ENCODE measurements at places on chromosomes 3 and 15.
A peak's percentile ranks its signal among the peaks of the same experiment; 100 is the strongest.

- peak; percentile 67 for DNase-seq
Measured at GRCh38 chr3:190533511-190534281, 19.8 kb downstream of the IL1RAP start.

DNA sequence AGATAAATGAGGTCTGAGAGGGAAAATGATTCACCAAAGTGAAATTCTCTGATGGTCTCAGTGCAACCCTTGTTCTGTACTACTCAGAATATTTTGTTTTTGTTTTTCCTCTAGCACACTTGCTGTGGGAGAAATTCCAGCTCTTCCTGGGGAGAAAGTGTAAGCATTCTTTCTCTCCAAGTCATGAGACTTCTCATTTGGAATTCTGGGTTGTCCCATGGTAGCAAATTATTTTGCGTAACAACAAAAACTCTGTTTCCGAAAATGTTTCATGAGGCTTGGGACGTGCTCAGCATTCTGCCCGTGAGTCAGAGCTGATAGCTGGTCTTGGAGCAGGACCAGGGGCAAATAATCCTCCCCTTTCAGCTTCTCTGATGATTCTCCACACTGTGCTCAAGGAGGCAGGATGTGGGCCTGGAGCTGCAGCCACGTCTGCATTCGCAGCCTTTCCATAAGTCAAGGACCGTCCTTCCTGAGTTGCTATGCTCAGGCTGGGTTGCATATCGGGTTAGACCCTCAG lies 70.3 kb downstream of the SENP2 start:
- DNase-seq, result peak; percentile 98

- no peak for DNase-seq
Measured at GRCh38 chr3:17235310-17235709, 350.6 kb downstream of the PLCL2 start.

GRCh38 chr3:182182531-182182968 lies 470.8 kb downstream of the SOX2 start:
- no peak for DNase-seq

GRCh38 chr15:98649472-98650416 lies 1.4 kb downstream of the IGF1R start:
- no peak for DNase-seq

- DNase-seq, result no peak
Measured at GRCh38 chr15:101407966-101408775, 81.3 kb downstream of the PCSK6 start.

GRCh38 chr3:78368636-78369345 lies 1328.9 kb downstream of the ROBO2 start:
- DNase-seq, result no peak

DNA sequence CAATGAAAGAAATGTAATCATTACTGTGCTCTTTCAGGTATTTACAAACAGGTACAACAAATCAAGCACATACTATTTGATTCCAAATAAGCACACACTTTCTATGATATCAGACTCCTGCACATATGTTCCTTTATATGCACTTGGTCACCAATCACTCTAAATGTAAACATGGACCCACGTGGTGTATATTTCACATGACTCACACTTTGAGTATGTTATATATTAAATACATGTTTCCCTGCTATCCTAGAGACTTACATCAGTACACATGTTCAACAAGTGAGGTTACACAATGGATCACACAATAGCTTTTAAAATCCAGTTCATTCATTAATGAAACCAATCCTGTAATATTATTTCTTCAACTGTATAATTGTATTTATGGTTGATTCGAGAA lies 683.5 kb downstream of the NR2F2 start:
- DNase-seq, result no peak

- DNase-seq, result no peak
Measured at GRCh38 chr15:92541291-92542200, 114.0 kb downstream of the FAM174B start.

DNA sequence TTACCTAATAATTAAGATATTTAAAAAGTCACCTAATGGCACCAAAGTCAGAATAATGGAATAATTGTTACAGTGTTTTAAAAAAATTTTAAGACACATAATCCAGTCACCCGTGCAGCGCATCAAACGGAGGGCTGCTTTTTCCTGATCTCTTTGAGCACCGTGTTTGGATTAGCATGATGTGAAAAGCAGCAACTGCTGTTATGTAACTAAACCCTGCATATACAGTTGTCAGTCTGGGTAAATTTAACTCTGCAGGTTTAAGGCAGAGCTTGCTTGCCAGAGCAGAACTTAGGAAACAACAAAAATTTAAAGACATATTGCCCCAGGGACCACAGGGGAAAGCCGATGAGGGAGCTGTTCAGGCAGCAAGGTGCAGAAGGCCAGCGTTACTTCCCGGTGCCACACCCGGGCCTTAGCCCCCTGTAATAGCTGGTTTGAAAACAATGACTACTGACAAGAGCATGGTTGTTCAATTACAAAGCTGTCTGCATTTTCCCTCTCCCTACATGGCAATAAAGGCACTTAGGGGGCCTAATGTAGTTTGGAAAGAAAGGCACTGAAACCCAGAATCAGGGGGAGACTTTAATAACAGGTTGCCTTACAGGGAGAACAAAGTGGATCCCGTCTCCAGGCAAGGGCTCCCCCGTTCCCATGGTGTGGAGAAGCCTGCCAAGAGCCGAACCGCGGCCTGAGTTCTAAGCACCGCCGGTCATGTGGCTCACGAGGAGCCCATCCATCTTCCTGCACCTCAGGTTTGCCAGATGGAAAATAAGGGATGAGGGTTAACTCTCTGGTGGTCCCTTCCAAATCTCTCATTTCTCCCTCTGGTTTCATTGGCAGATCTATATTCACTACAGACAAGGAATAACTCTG lies 32.2 kb downstream of the RORA start:
- DNase-seq, result no peak

DNA sequence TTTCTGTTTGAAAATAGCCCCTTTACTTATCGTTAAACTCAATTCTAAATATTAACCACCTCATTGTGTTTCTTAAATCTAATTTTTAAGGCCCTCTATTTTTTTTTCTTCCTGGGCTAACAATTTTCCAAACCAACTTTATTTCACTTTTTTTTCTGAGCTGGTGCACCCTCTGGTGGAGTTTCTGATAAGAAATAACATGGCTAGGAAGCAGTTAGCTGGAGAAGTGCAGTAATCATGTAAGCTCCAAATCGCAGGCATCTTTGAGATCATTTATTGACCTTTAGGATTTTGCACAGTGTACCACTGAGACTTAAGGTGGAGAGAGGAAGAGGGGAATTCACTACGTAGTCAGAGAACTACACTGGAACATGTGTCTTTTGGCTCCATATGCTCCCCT lies 6.4 kb downstream of the TMEM207 start:
- no peak for DNase-seq

DNA sequence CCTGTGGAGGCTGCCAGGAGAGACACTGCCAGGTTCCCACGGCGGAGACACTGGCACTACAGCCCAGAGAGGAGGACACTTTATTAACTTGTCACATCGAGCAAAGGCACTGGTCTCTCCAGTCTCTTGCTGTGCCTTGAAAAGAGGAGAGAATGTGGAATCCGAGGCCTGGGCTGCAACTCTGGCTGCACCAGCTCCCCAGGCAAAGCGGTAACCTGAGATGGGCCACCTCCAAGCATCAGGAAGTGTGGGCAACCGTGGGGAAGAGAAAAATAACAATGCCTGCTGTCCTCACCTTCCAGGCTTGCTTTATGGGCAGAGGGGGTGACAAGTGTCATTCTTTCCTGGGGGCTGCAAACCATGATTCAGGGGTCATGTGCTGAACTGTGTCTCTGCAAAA lies 91.6 kb upstream of the RGMA start:
- DNase-seq, result no peak

- DNase-seq, result no peak
Measured at GRCh38 chr3:129648391-129648790, 41.9 kb upstream of the PLXND1 start.

DNA sequence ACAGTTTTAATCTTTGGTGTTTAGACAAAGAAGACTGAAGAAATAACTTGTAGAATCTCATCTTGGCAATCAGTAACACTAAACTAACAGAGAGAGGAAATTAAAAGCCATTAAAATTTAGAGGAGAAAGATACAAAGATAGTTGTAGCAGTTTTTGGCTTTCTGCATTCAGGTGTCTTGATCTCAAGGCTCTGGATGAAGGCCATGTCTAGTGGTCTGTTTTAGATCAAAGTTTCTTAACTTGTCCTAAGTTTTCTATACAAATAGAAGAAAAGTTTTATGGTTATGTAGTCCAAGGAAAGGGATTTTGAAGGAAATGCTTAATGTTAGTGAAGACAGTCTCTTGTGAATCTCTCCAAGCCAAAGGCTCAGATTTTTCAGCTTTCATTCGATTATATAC lies 222.9 kb downstream of the BCHE start:
- DNase-seq, result no peak

All from fibroblast of skin of left biceps (primary cell).